ENCODE measurements at places on chromosomes 13 and 19.

DNA sequence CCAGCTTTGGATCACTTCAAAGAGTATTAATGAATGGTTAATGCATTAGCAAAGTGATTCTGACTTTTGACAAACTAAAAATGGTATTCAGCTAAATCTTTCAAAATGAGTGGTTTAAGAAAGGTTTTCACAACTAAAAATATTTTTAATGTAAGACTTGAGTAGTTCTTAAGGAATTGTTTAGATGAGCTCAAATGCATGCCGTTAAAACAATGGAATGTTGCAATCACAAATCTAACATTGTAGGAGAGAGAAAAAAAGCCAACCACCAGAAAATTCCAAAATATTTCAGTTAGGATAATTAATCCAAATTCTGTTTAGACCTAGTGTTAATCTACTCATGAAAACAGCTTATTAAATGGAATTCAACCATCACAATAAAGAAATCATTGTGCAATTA lies 1044.8 kb upstream of the SLC10A2 start:
- DNase-seq, result no peak

GRCh38 chr19:41934849-41935374 lies 6.7 kb upstream of the ERFL start:
- DNase-seq, result peak; percentile 82

DNA sequence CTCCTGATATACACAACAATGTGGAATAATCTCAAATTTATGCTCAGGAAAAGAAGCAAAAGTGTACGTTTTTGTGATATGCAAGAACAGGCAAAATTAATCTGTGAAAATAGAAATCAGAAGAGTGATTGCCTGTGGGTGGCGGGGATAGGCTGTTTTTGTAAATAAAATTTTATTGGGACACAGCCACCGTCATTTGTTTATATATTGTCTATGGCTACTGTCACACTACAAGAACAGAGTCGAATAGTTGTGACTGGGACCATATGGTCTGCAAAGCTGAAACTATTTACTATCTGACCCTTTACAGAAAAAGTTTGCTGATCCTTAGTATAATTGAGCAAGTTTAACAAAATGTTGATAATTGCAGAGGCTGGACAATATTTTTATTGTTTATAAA lies 269.5 kb upstream of the HTR2A start:
- DNase-seq, result no peak

DNA sequence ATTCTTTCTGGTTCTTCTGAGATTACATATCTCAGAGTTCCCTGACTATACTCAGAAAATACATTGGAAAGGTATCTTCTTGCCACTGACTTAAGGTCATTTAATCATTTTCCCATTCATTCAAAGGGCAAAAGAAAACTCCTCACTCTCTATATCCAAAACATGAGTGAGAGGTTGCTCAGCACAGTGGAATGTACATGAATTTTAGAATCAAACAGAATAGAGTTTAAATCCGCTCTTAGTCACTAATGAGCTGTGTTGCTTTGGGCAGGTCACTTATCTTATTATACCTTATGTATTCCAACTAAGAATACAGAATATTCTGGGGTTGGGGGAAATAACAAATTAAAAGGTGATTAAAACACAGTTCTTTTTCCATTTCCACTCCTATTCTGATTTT lies 452.6 kb upstream of the KLF12 start:
- DNase-seq, result no peak

GRCh38 chr19:2251106-2252054 lies 2.3 kb downstream of the AMH start:
- DNase-seq, result no peak

DNA sequence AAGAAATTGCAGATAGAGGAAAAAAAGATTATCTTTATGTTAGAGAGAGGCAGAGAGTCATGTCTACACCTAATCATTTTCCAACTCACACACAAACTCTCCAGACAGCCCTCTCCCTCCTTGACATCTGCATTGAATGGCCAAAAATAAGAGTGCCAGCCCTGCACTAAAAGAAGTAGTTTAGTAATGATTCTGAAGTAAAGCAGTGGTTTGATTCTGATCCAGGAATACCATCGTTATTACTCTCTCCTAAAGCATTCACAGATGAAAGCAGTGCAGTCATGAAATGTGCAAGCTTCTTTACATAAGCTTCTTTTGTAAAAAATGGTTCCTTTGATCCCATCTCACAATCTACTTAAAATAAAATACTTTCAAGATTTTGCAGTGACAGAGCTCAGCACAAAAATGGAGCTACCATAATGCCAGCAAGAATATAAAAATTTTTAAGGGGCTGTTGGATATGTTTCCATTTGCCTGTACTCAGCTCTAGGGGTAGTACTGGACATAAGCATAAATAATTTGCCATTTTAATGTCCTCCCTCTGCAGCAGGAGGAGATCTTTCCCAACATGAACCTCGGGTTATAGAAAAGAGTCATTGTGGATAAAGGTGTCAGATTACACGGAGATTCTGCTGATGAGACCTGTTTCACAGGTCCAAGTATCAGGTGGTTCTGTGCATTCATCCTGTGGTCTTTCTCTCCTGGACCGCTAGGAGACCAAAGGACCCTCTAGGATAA lies 406.3 kb downstream of the DCT start:
- DNase-seq, result no peak

DNA sequence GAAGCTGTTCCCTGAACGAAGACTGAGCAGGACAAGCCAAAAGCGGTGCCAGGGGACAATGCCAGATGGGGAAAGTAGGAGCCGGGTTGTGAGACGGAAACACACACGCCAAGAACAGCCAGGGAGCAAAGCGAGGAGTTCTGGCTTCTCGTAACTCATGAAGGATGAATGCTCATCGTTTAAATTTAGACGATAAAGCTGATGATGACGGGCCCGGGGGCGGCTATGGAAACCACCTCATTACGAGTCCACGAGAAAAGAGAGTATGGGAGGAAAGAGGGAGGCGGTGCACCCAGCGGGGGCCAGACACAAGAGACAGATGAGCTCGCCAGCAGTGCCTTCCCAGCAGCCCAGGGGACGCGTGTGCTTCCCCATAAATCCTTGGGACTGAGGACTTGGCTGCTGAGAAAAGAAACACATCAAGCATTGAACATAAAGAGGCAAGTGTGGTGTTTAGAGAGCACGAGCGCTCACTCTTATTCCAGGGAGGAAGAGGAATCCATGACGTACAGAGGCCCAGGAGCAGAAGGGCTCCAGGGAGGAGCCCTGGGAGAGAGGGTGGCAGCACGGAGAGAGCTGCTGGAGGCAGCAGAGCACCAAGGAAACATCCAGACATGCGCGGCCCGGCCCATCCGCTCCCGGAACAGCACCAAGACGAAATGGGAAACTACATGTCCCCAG lies 70.7 kb downstream of the EPS15L1 start:
- DNase-seq, result no peak

- DNase-seq, result peak; percentile 64
Measured at GRCh38 chr19:45670670-45671453, 2.8 kb downstream of the GIPR start.

- DNase-seq, result no peak
Measured at GRCh38 chr13:47027780-47028437, 131.1 kb upstream of the HTR2A start.

GRCh38 chr19:31980796-31981195 lies 364.6 kb upstream of the ZNF507 start:
- no peak for DNase-seq

- no peak for DNase-seq
Measured at GRCh38 chr13:111904701-111905608, 162.0 kb upstream of the SOX1 start.

DNA sequence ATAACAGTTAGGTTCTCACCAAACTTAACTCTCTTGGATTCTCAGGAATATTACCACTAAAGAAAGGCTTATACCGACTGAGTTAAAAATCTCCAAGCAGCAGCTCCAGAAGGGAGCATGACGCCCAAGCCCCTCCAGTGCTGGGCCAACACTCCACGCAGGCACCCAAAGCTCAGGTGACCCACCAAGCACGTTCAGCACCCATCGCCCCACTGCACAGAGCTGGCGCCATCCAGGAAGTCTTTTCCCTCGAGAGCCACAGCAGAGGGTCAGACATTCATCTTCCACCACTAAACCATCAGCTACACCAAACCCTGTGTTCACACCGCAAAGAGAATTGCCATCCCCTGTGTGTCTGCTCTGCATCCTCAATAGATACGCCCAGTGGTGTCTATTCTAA lies 65.7 kb downstream of the SOX1 start:
- DNase-seq, result no peak

GRCh38 chr13:30235216-30235615 lies 72.1 kb downstream of the KATNAL1 start:
- DNase-seq, result no peak

DNA sequence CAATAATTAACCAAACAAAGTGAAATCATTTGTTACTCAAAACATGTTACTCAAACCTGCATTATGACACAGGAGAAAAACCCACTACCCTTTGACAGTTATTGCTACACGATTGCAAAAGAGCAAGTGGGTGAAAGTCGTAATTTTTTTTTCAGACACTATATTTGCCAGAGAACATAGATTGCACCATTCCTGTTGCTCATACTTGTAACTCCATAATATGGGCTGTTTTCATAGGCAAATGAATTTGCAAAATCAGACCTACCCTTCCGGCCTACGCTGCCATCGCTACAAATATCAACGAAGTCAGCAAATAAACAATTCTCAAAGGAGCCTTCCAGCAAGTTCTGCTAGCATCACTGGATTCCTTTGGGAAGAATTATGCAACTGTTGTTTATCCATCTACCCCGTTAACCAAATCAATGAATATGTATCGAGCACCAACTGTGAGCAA lies 396.5 kb downstream of the IRS2 start:
- peak; percentile 37 for DNase-seq

DNA sequence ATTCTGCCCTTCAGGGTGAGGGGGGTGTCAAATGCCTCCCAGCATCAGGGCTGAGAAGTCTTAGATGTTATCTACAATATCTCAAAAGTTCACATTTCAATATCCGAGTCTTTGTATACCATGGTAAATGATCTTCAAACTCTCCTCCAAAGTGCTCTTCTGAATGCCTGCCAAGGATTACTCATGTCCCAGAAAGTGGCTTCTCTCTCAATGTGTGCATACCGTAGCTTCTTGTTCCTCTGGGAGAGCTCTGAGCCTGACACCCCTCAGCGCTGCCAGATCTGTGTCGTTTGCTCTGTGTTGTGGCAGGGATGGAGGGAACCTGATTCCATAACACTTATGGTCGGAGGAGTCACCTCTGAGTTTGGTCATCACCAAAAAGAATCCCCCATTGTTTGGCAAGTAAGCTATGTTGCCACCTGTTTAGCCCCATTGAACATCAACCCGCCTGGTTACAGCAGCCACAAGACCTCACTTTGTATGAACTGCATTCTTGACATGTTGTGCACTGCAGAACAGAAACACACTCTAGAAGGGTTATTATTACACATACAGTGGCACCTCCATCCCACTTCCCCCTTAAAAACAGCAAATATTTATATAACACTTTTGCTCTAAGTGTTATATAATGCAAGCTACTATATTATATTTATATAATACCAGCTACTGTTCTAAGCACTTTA lies 163.1 kb upstream of the MIR17HG start:
- DNase-seq, result no peak

GRCh38 chr13:80547885-80548825 lies 207.2 kb upstream of the SPRY2 start:
- DNase-seq, result no peak

DNA sequence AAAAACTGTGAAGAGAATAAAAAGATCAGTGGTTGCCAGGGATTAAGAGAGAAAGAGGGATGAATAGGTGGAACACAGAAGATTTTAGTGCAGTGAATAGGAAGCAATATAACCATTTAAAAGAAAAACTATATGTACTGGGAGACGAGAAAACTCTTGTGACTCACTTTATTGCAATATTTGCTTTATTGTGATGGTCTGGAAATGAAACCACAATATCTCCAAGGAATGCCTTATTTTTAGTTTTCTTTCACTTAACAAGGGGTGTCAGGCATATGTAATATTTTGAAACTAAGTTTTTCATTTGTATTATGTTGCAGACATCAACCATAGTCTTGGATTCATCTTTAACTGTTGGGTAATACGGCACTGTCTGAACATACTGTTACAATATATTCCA lies 1308.2 kb downstream of the PCDH9 start:
- DNase-seq, result no peak

GRCh38 chr19:676007-676338 lies 219 bp upstream of the FSTL3 start:
- no peak for DNase-seq

DNA sequence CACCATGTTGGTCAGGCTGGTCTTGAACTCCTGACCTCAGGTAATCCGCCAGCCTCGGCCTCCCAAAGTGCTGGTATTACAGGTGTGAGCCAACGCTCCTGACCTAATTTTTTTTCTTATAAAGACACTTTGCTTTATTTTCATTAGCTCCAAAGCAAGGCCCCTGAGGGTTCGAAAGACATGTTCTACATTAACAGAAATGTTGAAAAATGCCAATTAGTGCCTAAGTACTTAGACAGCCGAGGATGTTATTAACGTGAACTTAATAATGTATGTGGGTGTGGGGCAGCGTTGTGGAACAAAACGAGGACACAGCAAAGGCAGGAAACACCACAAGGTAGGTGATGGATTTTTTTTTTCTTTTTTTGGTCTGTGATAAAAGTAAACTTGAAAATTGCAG lies 82.4 kb downstream of the COL4A1 start:
- no peak for DNase-seq

- peak; percentile 60 for DNase-seq
Measured at GRCh38 chr19:19562665-19563347, 24.7 kb downstream of the CILP2 start.

- DNase-seq, result no peak
Measured at GRCh38 chr13:32208860-32209259, 106.3 kb downstream of the ZAR1L start.

Data from CD4-positive, alpha-beta T cell treated with Interleukin-1 beta for 1 hour (primary cell).